ENCODE measurements at places on chromosomes 3 and 15.

DNA sequence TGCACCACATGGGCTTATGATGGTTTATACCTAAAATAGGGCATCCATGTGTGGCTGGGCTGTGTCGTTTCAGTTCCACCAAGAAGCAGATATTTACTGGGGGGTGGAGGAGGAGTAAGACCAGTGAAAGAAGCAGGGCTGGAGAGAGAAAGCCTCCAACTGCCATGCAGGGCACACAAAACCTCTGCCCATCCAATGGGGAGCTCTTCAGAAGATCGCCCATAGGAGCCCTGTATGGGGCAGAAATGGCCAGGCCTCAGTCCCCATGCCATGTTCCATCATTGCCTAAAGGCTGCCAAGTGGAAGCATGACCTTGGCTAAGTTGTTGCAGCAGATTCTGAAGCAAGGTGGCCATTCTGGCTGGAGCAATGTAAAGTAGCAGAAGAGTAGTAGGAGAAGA lies 277.0 kb downstream of the MEX3B start:
- no peak for DNase-seq

- DNase-seq, result no peak
Measured at GRCh38 chr3:151856118-151856517, 17.3 kb upstream of the SUCNR1 start.

DNA sequence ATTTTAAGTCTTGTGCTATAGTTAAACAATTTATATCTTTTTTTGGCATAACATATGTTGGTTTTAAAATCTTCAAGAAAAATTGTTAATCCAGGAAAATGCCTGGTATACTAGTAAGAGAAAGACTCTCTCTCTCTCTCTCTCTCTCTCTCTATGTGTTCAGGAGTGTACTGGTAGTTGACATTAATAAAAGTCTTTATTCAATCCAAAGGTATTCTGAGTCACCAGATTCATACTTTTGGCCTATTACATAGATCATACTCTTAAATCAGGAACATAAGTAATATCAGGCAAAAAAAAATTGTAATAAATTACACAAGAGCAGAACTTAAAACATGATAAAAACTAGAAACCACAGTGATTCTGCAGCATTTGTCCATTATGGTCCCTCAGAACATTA lies 70.2 kb downstream of the TFG start:
- no peak for DNase-seq

GRCh38 chr3:195221015-195221853 lies 49.7 kb downstream of the XXYLT1 start:
- no peak for DNase-seq

GRCh38 chr3:122993124-122993978 lies 34.2 kb downstream of the SEMA5B start:
- no peak for DNase-seq
